SJSA1 (cell line): ENCODE measurements at places on chromosomes 5 and 9. TPM values are rescaled to one million over a fixed set of nuclear protein-coding genes. Genes with fewer than 3 reads are reported as not detected.

Gene NME5
- total RNA-seq: not detected in 2 replicates

Gene SLC25A2
- total RNA-seq: 0.11 and 0.75 TPM in 2 replicates

Gene IFNA17
- total RNA-seq: not detected in 2 replicates

Gene SYNPO
- 3.7 and 6.5 TPM in 2 replicates for total RNA-seq

Gene GPR107
- total RNA-seq: 16.1 and 25.5 TPM in 2 replicates

Gene NINJ1
- total RNA-seq: 24.2 and 34.8 TPM in 2 replicates

Gene CATSPER3
- 0.08 and 1.3 TPM in 2 replicates for total RNA-seq
